CD4-positive, alpha-beta T cell treated with Interleukin-21 for 1 hour (primary cell): ENCODE measurements at places on chromosomes 5 and 9.

GRCh38 chr9:133540698-133541025 lies 6.2 kb downstream of the ADAMTSL2 start:
- DNase-seq, result no peak

DNA sequence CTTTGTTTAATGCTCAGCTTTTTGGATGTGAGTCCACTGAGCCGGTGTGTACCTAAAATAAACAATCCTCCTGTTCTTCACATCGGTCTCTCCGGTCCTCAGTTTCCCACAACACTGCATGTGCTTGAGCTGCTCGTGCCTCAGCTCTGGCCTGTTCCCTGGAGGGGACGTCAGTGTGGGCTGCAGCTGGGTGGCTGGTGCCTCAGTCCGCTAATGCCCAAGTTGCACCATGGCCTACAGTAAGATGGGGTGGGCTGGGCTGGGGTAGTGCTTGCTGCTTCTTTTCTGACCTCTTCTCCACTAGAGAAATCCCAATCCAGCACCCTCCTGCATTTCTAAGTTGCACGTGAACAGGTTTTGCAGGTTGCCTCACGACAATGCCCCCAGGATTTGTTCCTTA lies 595 bp upstream of the BTNL9 start:
- DNase-seq, result no peak

GRCh38 chr9:21002040-21002439 lies 29.4 kb downstream of the HACD4 start:
- DNase-seq, result peak; percentile 28

GRCh38 chr5:138038826-138039225 lies 5.9 kb upstream of the FAM13B start:
- no peak for DNase-seq

- peak; percentile 42 for DNase-seq
These were observed at the start of gene GCNT4 for GRCh38 chr5:75052192-75053053. TSS of gene GCNT4 (minus strand) at chr5:75052558. CDS start at chr5:75030037, 22,521 bp downstream.
